Stimulated activated CD8-positive, alpha-beta memory T cell treated with anti-CD3 and anti-CD28 coated beads, Interleukin-4, amount 100 ng/mL, for 1 hour (primary cell): ENCODE measurements at places on chromosomes 1 and 21.

DNA sequence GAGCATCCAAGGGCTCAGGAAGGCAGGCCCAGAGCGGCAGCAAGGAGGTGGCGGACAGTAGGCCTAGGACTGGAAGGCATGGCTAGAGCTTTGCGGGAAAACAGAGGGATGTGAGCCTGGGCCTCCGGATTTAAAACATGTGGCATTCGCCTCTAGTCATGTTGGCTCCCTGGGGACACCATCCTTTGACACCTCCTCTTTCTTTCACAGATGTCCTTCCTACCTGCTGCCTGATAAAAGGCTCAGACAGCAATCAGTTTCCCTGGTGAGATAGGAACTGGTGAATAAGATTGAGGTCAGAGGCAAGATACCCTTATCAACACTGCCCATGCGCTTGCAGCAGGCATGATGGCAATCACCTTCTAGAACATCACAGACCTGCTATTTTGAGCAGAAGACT is 277.6 kb downstream of the SIPA1L2 start:
- DNase-seq = no peak

DNA sequence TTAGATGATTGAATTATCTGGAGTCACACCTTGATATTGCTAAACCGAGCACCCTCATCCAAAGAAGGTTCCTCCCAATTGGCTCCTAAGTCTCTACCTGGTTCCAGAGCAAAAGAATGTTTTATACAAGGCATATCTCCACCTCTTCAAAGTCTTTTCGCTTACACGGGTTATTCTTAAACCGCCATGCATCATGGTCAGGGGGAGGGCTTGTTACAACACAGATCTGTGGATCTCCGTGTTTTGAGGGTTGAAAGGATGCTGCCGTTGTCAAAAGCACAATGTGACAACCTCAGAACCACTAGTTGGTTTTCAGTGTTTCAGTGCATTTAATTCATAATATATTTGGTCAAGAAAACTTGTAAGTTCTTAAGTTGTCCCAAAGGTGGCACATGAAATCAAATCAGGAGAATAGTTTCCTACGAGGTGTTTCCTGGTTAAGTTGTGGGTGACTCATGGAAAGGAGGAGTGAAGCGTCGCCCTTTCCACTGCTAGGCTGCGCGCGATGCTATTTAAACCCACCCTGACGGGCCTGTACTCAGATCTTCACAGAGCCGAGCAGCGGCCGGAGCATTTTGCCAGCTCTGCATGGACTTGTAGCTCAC is 1531.6 kb upstream of the TPTE start:
- no peak for DNase-seq

DNA sequence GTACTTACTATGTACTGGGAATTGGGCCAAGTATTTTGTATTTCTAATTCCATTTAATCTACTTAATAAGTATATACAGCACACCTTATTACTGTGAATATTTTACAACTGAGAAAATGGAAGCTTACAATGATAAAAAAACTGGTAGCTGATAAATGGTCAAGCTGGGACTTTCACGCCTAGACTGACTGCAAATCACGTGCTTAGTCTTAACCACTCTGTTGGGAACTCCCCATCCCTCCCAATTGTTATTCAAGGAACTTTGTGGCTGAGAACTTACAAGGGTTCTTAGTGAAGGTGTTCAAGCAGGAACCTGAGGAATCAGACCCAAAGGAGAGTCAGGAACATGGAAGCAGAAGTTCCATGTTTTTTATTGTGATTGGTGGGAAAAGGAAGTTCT is 26.9 kb downstream of the CD84 start:
- no peak for DNase-seq

DNA sequence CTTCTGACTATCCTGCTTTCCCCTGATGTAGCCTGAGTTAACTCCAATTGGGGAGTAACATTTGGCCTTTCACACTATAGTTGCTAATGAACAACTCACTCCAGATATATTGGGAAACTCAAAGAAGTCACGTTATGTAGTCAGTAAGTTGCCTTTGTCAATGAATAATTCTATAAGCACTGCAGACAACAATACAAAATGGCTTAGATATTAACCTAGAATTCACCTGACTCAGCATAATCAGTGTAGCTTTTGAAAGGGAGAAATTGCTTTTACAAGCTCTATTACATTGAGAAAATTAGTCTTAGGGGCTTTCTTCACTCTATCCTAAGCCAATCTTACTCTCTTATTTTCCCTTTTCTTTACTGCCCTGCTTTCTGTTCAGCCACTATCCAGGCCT is 303.5 kb upstream of the NR5A2 start:
- no peak for DNase-seq

GRCh38 chr1:100130552-100131077 is 2.1 kb downstream of the SASS6 start:
- DNase-seq = no peak

GRCh38 chr1:93815366-93816110 is 63.5 kb downstream of the DNTTIP2 start:
- DNase-seq = no peak

DNA sequence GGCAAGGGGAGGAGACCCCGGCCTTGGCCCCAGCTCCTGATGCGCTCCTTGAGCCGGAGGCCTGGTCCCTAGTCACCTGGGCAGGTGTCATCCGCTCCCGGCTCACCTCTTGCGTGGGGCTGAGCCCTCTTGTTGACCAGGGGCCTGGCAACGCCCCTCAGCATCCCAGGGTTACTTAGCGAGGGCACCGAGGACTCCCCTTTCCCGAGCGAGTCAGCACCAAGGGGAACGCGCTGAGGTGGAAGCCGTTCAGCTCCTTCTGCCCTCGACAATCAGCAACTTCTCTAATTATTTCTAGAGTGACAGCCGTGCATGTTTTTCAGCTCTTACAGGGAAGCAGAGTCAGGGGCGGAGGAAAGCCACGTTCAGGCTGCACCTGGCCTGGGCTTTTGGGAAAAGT is 522 bp downstream of the SLC45A1 start:
- DNase-seq = no peak

GRCh38 chr1:157315544-157315943 is 177.3 kb upstream of the ETV3 start:
- DNase-seq = no peak

GRCh38 chr1:36479505-36480051 is 3.1 kb downstream of the CSF3R start:
- DNase-seq = no peak

GRCh38 chr1:179305450-179305849 is 11.9 kb downstream of the SOAT1 start:
- no peak for DNase-seq

GRCh38 chr1:201528631-201529252 is 10.2 kb upstream of the NAV1 start:
- no peak for DNase-seq

- DNase-seq = no peak
These were observed 15.3 kb downstream of the AGPAT3 start for GRCh38 chr21:43880111-43880985.

GRCh38 chr1:98253145-98253544 is 332.3 kb upstream of the DPYD start:
- no peak for DNase-seq

- DNase-seq = no peak
These were observed 294.4 kb downstream of the PLPP3 start for GRCh38 chr1:56284928-56285327.

GRCh38 chr1:112674986-112675727 is 698 bp downstream of the MOV10 start:
- DNase-seq = no peak

DNA sequence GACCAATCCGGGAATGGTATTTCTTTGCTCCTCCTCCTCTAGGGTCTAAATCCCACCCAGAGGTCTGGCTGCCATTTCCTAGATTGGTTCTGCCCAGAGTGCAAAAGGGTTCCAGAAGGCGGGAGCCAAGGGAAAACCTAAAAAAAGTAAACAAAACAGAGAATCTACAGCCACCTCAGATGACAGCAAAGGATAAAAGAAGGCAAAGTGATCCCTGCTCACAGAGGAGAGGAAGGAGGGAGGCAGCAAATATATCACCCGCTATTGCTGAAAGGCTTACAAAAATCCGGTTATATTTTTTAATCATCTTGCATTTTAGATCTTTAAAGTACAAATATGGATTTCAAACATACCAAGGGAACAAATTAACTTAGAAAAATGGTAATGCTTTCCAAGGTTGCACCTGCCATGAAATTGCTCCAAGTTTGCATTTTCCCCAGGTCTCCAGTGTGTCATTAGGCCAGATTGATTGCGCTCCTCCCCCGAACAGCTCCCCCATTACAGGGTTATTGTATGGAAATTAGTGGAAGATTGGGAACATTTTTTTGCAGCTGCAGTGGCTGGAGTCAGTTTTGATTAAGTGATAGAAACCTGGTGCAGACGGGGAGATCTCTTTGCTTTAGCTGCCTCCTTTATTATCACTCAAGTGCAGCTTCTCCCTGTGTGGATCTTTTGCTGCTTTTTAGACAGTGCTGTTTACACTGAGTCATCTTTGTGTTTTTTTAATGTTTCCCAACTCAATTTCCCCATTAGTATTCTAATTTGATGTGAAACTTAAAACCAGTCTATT is 280.5 kb upstream of the CAMK1G start:
- DNase-seq = no peak

GRCh38 chr1:207817166-207817565 is 65.3 kb downstream of the CD46 start:
- no peak for DNase-seq

- no peak for DNase-seq
These were observed 252.5 kb upstream of the C1orf105 start for GRCh38 chr1:172167796-172168596.

DNA sequence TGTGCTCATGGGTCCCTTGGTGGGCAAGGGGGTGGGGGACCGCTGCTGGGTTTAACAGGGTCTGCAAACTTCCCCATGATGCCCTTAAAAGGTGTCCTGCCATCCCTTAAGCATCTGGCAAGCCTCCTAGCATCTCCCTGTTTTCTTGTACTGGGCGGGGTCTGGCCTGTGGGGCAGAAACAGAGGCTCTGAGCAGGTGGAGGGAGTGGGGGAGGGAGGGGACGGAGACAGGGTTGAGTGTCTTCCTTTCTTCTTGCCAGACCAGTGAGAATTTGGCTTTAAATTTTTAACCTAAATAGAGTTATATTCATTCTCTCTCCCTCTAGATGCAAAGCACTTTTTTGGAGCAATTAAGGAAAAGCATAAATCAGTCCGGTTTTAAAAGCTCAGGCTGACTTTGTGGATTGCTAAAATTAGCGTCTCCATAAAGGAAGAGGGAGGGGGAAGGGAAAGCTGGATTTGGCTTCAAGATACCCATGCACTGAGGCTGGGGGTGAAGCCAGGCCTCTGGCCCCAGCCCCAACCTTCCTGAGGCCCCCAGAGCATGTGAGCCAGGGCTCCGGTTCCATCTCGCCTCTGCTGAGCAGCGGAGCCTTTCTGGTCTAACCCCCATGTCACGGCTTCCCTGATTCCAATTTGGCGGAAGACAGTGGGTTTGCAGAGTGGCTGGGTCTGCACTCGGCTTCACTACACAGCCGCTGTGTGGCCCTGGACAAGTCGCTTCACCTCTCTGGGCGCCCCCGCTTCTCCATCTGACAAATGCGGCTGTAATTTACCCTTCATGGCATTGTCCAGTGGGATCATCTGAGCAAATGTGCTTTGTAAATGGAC is 25.3 kb downstream of the IGSF21 start:
- no peak for DNase-seq

GRCh38 chr1:9097947-9098705 is 28.7 kb upstream of the SLC2A5 start:
- no peak for DNase-seq
